ENCODE measurements at places on chromosomes 7 and 10. TPM values are rescaled to one million over a fixed set of nuclear protein-coding genes. Genes with fewer than 3 reads are reported as not detected.

SLIT1 gene
- total RNA-seq: 0.50 TPM

FAM13C gene
- not detected for total RNA-seq

SEMA3E gene
- not detected for total RNA-seq

ERVW-1 gene
- total RNA-seq: not detected

SPDYE2B gene
- total RNA-seq: not detected

INSYN2A gene
- total RNA-seq: not detected

ARHGAP22 gene
- total RNA-seq: 0.39 TPM

CPVL gene
- total RNA-seq: 4.4 TPM

ZPBP gene
- total RNA-seq: not detected

OIT3 gene
- total RNA-seq: not detected

All from T-helper 17 cell (primary cell).